AG09319 (cell line): ENCODE measurements at places on chromosomes 11 and 22.
A peak's percentile ranks its signal among the peaks of the same experiment; 100 is the strongest.

- DNase-seq = no peak
These were observed 47.3 kb downstream of the PRR5L start for GRCh38 chr11:36343436-36343835.

DNA sequence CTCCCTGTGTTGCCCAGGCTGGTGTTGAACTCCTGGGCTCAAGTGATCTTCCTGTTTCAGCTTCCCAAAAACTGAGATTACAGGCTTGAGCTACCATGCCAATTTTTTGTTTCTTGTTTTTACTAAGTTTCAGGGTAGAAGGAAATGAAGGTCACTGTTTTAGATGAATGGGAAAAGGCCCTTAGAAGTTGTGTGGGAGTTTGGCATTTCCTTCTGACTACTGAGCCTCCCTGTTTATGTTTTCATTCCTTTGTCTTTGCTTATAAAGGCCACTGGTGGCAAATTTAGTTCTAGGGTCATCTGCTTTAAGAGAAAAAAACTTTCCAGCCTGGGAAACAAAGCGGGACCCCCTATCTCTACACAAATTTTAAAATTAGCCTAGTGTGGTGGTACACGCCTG lies 22.1 kb downstream of the SRPRA start:
- no peak for DNase-seq

GRCh38 chr22:30453731-30454510 lies 17.9 kb downstream of the SEC14L3 start:
- DNase-seq = no peak

DNA sequence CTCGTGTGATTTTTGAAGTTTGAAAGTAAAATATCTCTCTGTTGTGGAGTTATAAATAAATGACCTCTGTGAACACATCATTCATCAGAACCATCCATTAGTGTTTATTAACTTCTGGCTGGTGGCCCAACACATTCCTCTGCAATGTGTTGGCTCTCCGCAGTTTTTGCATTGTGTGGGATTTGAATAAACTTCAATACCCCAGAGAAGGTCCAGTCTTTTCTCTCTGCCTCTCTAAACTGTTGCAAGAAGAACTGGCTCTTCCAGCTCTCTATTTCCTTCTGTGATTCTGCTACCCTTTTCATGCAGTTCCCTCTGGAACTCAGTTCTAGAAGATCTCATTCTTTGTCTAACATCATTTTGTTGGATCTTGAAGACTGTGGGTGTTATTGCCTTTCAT lies 125.0 kb upstream of the ARHGAP42 start:
- DNase-seq = peak; percentile 43

GRCh38 chr22:17380359-17381087 lies 11.3 kb downstream of the CECR2 start:
- no peak for DNase-seq
